ENCODE measurements at places on chromosomes 1 and 21.
A peak's percentile ranks its signal among the peaks of the same experiment; 100 is the strongest.

DNA sequence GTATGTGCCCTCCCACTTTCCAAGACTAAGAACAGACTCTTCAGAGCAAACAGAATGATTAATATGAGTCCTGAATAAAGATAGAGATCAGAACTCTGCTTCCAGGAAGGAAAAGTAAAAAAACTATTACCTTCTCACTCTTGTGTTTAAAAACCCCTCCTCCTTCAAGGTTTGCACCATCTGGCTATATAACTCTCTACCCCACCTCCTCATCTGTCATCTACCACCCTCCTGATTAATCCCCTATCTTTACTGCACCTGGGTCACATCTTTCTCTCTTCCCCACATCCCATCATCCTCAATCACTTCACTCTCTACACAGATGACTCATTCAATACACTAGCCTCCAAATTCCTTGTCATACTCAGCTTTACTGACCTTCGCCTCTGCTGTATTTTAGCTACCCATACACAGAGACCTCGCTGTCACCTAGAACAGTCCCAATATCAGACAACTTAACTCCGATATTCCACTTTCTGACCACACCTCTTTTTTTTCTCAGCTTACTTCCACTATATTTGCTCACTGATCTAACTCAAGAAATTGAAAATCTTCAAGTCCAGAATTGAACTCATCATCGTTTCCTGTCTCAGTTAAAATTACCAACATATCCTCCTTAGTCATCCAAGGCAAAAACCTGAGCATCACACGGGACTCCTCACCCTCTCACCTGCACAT is 3.7 kb downstream of the SCMH1 start:
- H3K4me3 ChIP-seq = no peak overlapping the region
- no peaks in the 10 kb centered on the region for H3K27me3 ChIP-seq
- no peak for DNase-seq
- peaks cover 22% of the 10 kb centered on the region for H3K4me1 ChIP-seq
- H3K27ac ChIP-seq = no peak overlapping the region

GRCh38 chr1:168767894-168768584 is 39.0 kb upstream of the DPT start:
- DNase-seq = no peak
- no peak overlapping the region for H3K27ac ChIP-seq

- H3K36me3 ChIP-seq = no peaks in the 10 kb centered on the region
- H3K4me1 ChIP-seq = no peaks in the 10 kb centered on the region
- H3K27ac ChIP-seq = no peak overlapping the region
- H3K4me3 ChIP-seq = no peak overlapping the region
These were observed 129.2 kb downstream of the MAGI3 start for GRCh38 chr1:113519556-113519955.

DNA sequence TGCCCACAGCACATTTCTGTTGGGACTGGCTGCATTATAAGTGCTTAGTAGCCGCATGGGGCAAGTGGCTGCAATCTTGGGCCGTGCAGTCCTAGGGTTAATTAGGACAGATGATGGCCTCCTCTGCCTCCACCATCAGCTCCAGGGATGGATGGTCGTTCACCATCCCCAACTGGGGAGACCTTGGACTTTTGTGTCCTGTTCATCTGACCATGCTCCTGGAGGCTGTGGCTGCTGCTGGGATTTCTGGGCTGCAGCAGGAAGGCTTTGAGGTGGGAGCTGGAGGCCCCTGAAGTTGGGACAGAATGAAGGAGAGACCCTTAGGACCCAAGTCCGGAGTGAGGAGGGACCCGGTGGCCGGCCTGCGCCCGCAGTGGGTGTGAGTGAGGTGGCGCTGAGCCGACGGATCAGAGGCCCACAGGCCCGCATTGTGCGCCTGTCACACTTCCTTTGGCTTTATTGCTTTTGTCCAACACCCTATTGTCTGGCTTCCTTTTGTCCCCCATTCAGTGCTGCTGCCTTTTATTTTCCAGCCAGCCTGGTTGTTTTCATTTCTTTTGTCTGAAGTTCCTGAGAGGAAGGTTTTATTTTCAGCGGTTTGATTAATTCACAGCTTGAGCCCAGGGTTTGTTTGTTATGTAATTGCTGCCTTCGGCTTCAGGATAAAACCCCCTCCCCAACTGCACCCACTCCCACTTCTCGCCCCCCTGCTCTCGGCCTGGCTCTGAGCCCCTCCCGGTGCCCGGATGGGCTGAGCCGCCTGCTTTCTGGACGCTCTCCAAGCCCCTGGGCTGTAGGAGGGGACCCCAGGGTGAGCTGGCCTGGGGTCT is 35.6 kb downstream of the SOX13 start:
- H3K27ac ChIP-seq = no peak overlapping the region
- peaks cover 3% of the 10 kb centered on the region for H3K36me3 ChIP-seq
- no peak for DNase-seq
- H3K27me3 ChIP-seq = no peaks in the 10 kb centered on the region

- H3K27ac ChIP-seq = no peak overlapping the region
- DNase-seq = no peak
- H3K4me1 ChIP-seq = no peaks in the 10 kb centered on the region
- no peaks in the 10 kb centered on the region for H3K27me3 ChIP-seq
These were observed 60.4 kb downstream of the KIF21B start for GRCh38 chr1:200963076-200963475.

GRCh38 chr1:32741413-32742198 is 39.0 kb upstream of the SYNC start:
- no peak overlapping the region for H3K27ac ChIP-seq
- DNase-seq = no peak
- H3K27me3 ChIP-seq = peaks cover 33% of the 10 kb centered on the region
- H3K4me1 ChIP-seq = peaks cover 2% of the 10 kb centered on the region
- H3K4me3 ChIP-seq = peak overlapping the region; percentile 63

- H3K27me3 ChIP-seq = no peaks in the 10 kb centered on the region
- no peak overlapping the region for H3K4me3 ChIP-seq
- DNase-seq = no peak
- H3K36me3 ChIP-seq = no peaks in the 10 kb centered on the region
- no peaks in the 10 kb centered on the region for H3K4me1 ChIP-seq
These were observed 342.8 kb upstream of the KAZN start for GRCh38 chr1:14255711-14256110.

DNA sequence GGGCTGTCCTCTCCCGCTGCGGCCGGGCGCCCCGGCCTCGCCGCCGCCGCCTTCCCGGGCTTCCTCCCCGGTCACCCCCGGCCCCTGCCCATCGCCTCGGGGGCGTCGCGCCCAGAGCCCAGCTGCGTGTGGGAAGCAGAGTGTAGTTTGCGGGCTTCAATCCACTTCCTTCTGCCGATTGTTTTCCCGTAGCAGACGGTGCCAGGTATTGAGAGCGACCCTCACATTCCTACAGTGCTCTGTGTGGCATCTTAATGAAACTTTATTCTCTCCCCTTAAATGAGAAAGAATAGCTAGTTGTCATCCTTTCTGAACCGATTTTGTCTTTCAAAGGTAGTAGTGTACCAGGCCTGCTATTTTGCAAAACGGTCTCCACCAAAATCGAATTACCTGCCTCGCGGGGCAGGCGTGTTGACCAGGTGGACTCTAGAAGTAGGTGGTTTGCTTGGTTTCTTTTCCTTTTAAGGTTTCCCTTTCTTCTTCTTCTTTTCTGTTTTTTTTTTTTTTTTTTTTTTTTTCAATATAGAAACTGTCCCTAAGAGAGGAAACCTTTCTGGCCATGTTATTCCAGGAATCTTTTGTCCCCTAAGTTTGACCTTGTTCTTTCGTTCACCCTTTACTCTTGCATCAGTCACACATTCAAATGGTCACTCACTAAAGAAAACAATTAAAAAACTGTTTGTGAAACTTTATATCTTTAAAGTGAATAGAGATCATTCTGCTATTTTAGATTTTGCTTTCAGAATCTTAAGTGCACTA is 881 bp downstream of the USP25 start:
- peak overlapping the region; percentile 89 for H3K4me3 ChIP-seq
- peaks cover 3% of the 10 kb centered on the region for H3K36me3 ChIP-seq
- H3K4me1 ChIP-seq = peaks cover 29% of the 10 kb centered on the region
- H3K27ac ChIP-seq = peak overlapping the region; percentile 94
- DNase-seq = no peak

DNA sequence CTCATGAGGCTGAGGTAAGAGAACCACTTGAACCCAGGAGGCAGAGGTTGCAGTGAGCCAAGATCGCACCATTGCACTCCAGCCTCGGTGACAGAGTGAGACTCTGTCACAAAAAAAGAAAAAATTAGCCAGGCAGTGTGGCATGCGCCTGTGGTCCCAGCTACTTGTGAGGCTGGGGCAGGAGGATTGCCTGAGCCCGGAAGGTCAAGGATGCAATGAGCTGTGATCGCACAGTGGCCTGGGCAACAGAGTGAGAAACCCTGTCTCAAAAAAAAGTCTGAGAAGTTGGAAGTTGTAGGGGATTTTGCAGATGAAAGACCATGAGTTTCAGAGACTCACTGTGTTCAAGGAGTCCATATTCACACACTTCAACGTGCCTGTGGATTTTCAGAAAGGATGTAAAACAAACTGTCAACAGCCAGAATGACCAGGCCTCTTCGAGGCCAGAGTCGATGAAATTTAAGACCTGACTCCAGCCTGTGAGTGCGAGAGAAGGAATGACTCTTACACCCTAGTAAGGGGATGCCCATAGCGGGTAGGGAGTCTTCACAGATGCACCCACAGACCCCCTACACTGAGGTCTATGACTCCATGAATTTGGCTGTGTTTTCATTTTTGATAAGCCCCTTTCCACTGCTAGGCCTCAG is 2.2 kb downstream of the S100A13 start:
- H3K4me1 ChIP-seq = peaks cover 11% of the 10 kb centered on the region
- no peaks in the 10 kb centered on the region for H3K36me3 ChIP-seq
- H3K27ac ChIP-seq = no peak overlapping the region
- no peak overlapping the region for H3K4me3 ChIP-seq
- no peaks in the 10 kb centered on the region for H3K27me3 ChIP-seq

GRCh38 chr1:173403996-173404395 is 73.1 kb upstream of the PRDX6 start:
- peaks cover 24% of the 10 kb centered on the region for H3K4me1 ChIP-seq
- no peak overlapping the region for H3K4me3 ChIP-seq
- H3K27me3 ChIP-seq = no peaks in the 10 kb centered on the region
- no peak for DNase-seq

- H3K4me3 ChIP-seq = peak within 1 kb of the TSS; percentile 70
- H3K27ac ChIP-seq = peak within 1 kb of the TSS; percentile 50
- peak; percentile 31 for DNase-seq
- H3K27me3 ChIP-seq = peaks cover 61% of the 10 kb centered on the region
These were observed at the start of gene ADAMTS1 for GRCh38 chr21:26845066-26845758. Gene ADAMTS1 (minus strand): TSS chr21:26845409. CDS start chr21:26844954, 455 bp downstream.

DNA sequence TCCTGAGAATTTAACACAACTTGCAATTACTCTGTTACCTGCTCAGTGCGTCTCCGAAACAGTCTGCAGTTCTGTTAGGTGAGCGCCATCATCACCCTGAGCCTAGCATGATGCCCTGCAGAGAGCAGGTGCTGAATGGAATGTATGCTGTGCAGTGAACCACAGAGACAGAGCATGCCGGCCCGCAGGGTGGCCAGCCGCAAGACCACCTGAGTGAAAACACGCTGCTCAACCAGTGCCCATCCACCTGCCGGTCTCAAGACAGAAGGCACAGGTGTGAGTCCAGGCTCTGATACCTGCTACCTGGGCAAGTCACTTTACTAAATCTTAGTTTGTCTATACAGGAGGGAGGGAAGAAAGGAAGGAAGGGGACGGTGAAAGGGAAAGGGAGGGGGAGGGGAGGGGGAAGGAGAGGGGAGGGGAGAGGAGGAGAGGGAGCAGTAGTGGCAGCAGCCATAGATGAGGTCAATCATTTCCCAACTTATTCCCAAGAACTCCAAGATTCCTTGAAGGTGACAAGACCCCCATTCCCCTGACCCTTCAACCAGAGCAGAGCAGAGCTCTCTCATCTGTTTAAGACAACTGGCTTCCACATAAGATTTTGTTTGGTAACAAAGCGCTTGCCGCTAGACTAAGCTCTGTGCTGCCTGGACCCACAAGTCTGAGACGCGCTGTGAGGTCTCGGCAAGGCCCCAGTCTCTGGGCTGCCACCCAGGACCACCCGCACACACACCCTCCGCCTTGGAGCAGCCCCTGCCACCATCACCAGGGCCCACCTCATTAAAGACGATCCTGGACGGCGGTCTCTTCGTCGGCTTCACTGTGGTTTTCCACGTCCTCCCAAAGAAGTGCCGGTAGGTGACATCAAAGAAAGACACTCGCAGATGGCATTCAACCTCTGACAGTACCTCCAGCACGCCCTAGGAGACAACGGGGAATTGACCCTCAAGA is 14.5 kb downstream of the NPHP4 start:
- DNase-seq = no peak
- no peak overlapping the region for H3K4me3 ChIP-seq
- H3K4me1 ChIP-seq = peaks cover 17% of the 10 kb centered on the region
- peak overlapping the region; percentile 75 for H3K27ac ChIP-seq
- H3K36me3 ChIP-seq = peaks cover 17% of the 10 kb centered on the region
- no peaks in the 10 kb centered on the region for H3K27me3 ChIP-seq
